ENCODE measurements at places on chromosomes 4 and X.
A peak's percentile ranks its signal among the peaks of the same experiment; 100 is the strongest.

GRCh38 chr4:76989391-76990061, 40.0 kb downstream of the SEPTIN11 start:
- DNase-seq, result no peak

DNA sequence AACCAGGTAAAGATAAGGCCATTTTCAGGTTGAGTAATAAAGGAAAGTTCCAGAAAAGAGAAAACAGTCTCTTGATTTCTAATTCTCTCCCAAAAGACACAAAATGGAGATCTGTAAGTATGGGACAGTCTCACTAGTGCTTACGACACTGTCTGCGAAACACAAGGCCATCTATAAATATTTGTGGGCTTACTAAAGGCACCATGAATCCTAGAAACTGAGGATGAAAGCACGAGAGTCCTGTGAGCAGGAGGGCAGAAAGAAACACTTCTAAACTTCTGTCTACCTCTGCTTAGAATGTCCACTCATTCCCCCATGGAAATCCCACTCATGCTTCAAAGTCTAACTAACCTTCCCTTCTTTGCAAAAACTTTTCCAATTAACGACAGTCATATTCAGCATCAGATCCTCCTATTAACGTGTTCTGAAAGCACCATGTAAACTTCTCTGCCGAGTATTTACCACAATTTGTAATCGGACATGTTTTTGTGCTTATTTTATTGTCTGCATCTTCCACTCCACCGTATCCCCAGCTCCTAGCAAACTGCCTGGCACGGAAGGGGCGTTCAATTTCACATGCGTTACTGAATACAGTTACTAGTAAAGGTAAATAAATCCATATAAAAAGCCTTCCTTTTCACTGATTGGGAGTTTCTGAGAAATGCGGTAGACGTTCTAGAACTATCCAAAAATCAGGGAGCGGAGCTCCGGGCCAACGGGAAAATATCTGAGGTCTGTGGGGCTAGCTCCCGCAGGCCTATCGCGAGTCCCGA, 665 bp downstream of the PSMD10 start:
- no peak for DNase-seq

DNA sequence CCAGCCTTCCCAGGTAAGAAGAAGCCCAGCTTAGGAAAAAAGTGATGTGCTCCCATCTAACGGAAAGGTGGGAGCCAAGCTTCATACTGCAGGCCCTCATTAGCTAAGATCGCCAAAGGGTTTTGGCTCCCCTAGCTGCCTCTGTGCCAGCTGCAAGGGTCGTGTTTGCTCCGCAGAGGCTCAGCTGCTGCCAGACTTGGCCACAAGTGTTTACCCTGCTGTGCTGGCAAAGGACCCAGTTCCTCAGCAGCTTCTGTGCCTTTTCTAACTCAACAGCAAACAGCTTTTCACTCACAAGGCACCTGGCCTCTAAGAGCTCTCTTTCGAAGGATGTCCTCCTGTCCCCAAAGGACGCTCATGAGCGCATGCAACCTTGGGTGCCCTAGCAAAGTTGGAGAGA, 12.2 kb upstream of the VMA21 start:
- DNase-seq, result no peak

- no peak for DNase-seq
Measured at GRCh38 chr4:11628093-11628725, 199.5 kb upstream of the HS3ST1 start.

DNA sequence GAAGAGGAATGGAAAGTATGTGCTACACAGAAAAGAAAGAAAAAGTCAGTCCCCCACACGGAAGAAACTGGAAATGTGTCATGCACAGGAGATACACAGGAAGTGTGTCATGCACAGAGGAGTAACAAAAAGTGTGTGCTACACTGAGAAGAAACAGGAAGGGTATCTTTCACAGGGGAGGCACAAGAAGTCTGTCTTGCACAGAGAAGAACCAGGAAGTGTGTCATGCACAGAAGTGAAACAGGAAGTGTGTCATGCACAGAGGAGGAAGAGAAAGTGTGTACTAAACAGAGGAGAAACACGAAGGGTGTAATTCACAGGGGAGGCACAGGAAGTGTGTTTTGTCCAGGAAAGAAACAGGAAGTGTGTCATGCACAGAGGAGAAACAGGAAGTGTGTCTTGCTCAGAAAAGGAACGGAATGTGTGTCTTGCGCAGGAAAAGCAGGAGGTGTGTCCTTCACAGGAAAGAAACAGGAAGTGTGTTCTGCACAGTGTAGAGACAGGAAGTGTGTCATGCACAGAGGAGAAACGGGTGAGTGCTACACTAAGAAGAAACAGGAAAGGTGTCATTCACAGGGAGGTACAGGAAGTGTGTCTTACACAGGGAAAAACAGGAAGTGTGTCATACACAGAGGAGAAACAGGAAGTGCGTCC, 527.2 kb upstream of the PRKX start:
- DNase-seq, result no peak

DNA sequence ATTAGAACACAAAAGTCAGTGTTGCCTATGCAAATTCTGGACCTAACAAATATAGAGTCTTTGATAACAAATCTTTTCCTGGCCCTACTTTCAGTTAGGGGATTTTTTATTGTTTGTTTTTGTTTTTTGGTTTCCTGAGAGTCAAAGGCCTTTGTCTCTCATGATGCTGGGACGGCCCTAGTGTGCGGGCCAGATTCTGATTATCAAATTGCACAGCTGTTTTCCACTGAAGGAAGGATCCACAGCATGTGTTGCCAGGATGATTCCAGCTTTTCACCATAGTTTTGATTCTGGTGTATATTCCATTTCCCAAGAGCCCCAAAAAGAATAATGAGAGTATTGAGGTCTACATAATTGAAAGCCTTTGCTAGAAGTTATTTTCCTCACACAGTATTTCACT, 248.2 kb downstream of the CAMK2D start:
- DNase-seq, result no peak

GRCh38 chr4:143097751-143098150, 87.0 kb upstream of the USP38 start:
- DNase-seq, result no peak

DNA sequence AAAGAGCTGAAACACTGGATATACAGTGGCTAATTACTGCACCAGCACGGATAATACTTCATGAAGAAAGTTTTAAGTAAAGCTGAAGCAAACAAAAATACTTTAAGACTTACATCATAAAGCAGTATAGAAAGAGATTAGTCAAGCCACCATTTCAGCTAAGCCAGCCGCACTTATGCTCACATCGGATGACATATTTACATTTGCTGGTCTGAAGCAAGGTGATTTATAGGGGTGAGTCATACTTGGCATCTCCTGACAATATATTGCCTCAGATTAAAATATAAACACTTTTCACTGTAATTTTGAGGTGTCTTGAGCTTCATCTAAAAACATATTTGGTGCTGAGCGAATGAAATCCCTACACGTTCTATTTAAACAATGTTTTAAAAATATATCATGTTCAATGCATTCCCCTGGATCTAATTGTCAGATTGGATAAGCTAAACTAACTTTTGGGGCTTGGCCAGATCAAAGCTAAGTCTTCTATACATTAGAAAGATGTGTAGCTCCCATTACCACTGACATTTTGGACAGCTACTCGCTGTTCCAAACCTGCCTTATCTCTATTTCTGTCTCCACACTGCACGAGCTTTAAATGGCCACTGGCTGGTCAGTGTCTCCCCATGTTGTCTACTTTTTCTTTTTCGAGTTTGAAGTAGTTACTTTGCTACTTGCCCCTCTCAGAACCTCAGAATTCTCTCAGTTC, 103.2 kb downstream of the VCX2 start:
- DNase-seq, result no peak

DNA sequence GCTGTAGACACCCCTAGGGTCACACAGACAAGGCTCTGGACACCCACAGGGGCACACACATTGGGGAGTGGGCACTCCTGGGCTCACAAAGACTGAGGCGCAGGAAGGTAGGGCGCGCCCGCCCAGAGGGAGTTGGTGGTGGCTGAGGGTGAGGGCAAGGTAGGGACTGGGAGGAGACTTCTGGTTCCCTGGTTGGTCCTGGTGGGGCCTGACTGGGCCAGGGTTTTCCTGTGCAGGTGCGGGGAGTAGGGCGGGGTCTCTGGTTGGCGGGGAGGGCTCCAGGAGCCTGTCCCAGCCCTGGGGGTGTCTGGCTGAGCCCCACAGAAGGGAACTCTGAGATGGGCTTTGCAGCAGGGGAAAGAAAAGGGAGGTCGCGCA, 6.7 kb upstream of the WAS start:
- peak; percentile 9 for DNase-seq

DNA sequence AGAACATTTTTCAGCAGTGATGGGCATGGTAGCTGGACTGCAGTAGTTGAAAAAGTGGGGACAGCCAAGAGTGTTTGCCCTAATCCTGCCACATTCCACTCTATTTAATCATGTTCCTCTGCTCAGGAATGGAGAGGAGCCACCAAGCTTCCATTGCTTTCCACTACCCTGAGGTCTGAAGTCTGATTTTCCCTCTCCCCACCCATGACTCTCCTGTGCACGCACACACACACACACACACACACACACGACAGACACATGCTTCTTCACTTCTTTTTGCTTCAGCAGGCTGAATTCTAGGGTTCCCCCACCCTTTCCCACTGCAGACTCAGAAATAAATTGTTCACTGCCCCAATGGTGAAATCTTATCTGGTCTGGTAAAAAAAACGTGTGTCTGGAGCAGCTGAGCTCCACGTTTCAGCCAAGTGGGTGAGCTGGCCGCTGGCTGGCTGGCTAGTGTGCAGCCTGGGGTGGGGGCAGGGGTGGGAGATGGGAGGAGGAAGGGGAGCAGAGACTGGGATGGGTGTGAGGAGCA, 142.7 kb upstream of the NALF2 start:
- DNase-seq, result no peak

DNA sequence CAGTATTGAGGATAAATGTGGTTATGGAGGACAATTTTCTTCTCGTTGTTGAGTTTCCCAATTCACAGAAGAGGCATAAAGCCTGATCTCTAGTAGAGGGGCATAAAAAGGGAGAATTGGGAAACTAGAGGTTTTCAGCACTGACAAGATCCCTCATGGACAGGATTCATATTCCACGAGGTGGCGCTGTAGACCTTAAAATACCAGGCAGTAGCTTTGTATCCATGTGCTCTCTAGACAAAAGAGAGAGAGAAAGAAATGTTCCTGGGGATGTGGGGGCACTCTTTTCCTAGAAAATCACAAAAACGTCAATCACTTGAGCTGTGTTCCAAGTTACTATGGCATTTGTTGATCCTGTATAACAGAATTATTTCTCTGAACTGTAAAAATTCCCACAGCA, 128.3 kb downstream of the MAGEE1 start:
- DNase-seq, result peak; percentile 3

DNA sequence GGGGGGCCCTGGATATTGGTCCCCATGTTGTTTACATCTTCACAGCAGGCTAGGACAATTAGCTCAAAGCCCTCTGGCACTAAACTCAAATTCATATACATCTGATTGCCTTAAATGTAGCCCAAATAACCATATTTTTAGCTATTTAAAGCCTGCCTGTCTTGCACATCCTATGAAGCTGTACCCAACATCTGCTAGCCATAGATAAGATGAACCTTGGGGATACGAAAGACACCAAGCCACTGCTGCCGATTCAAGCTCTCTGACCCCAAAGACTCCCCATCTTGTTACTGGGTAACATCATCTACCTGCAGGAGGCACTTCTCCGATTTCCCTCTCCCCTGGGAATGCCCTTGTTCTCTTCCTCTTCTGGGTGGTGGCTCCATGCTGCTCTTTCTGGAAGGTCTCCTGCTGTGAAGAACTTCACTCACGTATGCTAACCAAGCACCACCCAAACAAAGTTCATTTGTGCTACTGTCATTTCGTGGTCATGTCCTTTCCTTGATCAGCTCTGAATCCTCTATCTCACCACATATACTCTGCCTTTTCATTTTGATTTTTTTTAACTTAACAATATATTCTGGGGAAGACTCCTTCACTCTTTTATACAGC, 107.7 kb upstream of the ATXN3L start:
- no peak for DNase-seq

DNA sequence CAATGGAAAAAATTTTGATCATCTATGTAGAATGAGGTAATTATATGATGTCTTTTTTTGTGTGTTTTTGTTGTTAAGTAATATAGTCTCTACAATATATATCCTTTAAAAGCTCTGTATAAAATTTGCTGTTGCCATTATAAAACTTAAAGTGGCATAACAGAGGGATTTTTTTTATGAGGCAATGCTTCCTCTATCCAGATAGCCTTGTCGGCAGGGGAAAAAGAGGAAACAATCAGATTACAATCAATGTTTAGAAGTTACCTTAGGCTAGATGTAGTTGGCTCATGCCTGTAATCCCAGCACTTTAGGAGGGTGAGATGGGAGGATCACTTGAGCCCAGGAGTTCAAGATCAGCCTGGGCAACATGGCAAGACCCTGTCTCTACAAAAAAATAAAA, 86.8 kb downstream of the DIAPH2 start:
- DNase-seq, result no peak

DNA sequence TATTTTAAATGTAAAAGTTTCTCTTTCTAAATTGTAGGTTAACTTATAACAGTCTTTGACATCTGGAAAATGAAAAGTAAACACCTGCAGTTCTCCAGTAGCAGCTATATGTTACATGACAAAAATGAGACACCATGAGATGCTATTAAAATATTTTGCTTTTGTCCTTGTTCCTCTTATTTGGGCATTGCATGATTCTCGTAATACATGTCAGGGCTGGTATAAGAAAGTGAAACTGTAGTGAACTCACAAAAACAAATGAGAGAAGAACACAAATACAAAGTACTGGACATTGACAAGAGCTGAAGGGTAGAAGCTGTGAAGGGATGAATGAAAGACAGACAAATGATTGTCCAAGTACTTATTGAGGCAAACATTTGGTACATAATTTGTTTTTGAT, 9.0 kb downstream of the GK2 start:
- no peak for DNase-seq

DNA sequence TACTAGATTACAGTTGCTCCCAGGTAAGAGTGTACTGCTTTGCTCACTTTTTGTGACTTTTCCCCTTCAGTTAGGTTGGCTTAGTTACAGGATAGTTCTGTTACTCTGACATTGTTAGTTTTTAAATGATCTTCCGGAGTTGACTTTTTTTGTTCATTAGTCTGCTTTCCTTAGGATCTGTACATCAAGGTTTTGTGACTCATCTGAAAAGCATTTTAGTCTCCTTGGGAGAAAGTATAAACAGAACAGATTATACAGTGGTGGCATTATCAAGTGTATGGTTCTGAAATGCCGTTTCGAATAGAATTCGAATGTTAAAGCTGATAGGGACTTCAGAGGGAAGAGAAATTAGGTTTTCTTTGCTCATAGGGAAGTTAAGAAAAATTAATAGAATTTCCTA, 63.3 kb downstream of the USP9X start:
- no peak for DNase-seq

GRCh38 chr4:72895408-72895807, 174.1 kb downstream of the COX18 start:
- no peak for DNase-seq

- no peak for DNase-seq
Measured at GRCh38 chr4:54378461-54378860, 149.4 kb downstream of the PDGFRA start.
